Stimulated activated naive B cell treated with anti-CD40 and anti-IgM and Interleukin-4, amounts not matched to agents 10 μg/mL and 1 μg/mL and 100 μg/mL, for 72 hours (primary cell): ENCODE measurements at places on chromosomes 12 and 14.
A peak's percentile ranks its signal among the peaks of the same experiment; 100 is the strongest.

GRCh38 chr14:83255727-83256090 is 1722.1 kb upstream of the SEL1L start:
- DNase-seq: no peak

GRCh38 chr12:131901431-131902331 is 7.3 kb downstream of the ULK1 start:
- DNase-seq: no peak

GRCh38 chr14:61280526-61281185 is 482 bp downstream of the TMEM30B start:
- peak; percentile 21 for DNase-seq

DNA sequence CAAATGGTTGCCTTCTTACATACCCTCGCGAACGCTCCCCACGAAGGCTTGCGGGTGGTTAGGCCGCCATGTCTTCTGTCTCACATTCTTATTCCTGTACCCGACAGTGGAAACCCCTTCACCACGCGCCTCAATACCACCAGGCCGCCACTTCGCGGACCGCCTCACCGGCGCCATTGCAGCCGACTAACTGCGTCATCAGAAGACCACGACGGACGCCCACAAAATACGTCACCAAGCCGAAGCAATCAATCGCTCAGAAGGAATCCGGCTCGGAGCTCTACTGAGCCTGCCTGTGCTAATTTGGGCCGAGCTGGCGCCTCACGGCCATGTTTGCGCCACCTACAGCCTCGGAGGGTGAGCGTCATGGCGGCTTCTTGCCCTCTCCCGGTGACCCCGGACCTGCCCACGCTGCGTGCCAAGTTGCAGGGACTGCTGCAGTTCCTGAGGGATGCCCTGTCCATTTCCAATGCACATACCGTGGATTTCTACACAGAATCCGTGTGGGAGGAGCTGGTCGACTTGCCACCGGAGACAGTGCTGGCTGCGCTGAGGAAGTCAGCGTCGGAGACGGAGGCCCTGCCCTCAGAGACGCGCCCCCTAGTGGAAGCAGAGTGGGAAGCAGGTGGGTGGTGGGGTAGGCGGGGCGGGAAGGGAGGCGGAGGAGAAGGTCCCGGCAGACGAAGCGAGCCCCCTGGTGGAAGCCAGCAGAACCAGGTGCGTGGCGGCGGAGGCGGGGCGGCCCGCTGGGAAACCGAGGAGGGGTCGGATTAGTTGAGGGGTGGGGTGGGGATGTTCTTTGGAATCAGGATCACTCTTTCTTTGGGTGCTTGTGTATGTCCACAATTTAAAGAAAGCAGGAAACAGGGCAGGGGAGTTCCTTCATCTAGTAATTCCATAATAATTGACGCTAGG is at the start of the genes CCDC59 and METTL25:
Gene CCDC59, minus strand, starts transcription at position 188 of the 915 bp plus-strand sequence. Its CDS starts 11 bp downstream, at position 177.
Gene METTL25, plus strand, starts transcription at position 330 of the 915 bp plus-strand sequence. Its CDS starts 37 bp downstream, at position 367.
- DNase-seq: peak; percentile 96

GRCh38 chr12:78157199-78157598 is 326.5 kb downstream of the NAV3 start:
- no peak for DNase-seq

- no peak for DNase-seq
Measured at GRCh38 chr12:70919597-70920035, 922 bp downstream of the PTPRR start.

DNA sequence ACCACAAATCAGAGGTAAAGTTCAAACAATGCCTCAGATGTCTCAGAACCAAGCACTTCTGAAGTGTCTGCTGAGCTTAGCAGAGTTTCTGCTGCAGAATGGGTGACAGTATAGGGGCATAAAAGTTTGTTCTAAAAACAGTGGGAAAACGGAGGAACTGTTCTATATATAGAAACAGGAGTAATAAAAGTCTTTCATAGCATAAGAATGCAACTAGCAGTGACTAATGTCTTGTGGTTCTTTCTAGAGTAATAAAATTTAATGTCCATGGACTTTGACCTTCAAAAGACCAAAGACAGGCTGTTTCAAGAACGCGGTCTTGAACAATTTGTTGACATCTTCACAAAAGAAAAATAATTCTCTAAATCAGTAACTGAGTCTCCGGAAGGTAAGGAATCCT is 107.5 kb upstream of the FAR2 start:
- no peak for DNase-seq

GRCh38 chr12:3304436-3305165 is 186.4 kb upstream of the PRMT8 start:
- DNase-seq: no peak

- no peak for DNase-seq
Measured at GRCh38 chr12:110340706-110341105, 59.7 kb downstream of the ATP2A2 start.
